ENCODE measurements at places on chromosomes 4 and X. TPM values are rescaled to one million over a fixed set of nuclear protein-coding genes. Genes with fewer than 3 reads are reported as not detected.

The CHST7 gene
- 4.2 TPM for total RNA-seq

The ZC4H2 gene
- 7.5 TPM for total RNA-seq

The RADX gene
- total RNA-seq, result 18.8 TPM

- no peak for DNase-seq
Observed at GRCh38 chrX:35023683-35024082, 81.1 kb downstream of the FAM47B start.

GRCh38 chr4:184896868-184897715 lies 71.3 kb upstream of the ACSL1 start:
- DNase-seq, result peak; percentile 7

GRCh38 chr4:173288698-173289352 lies 45.3 kb downstream of the HMGB2 start:
- no peak for DNase-seq

DNA sequence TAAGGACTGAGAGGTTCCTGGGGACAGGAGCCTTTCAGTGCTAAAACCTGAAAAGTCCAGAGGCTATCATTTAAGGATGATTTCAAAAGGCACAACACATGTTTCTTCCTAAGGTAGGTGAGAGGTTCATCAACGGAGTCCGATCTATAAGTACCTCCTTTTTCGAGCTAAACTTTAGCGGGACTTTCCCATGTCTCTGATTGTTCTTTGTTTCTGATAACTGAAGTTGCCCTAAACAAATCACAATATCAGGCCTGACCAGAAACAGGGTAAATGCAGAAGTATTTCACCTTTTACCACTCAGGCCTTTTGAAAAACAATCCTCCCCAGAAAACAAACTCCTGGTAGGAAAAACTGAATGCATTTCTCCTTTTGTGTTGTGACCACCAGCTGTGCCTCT lies 17.6 kb downstream of the PIR start:
- no peak for DNase-seq

- no peak for DNase-seq
Observed at GRCh38 chr4:89099034-89099433, 12.3 kb upstream of the TIGD2 start.

DNA sequence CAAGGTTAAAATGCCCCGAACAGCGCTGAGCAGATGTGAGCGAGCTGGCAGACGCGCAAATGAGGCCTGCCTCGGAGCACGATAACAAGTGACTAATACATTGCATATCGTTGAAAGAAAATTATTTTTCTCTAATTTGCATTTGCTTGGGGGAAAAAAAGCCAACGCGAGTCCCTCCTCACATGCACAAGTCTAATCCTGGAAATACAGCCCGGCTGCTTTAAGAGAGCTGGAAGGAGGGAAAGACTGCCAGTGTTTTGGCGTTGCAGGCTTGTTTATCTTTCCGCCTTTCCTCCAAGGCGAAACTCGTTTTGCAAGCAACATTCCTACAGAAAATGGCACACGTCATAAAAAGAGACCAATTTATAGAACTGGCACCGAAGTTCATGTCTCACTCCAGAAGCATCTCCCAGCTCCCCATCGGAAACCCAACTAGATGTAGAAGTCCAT lies 12.6 kb downstream of the BCOR start:
- DNase-seq, result peak; percentile 91

DNA sequence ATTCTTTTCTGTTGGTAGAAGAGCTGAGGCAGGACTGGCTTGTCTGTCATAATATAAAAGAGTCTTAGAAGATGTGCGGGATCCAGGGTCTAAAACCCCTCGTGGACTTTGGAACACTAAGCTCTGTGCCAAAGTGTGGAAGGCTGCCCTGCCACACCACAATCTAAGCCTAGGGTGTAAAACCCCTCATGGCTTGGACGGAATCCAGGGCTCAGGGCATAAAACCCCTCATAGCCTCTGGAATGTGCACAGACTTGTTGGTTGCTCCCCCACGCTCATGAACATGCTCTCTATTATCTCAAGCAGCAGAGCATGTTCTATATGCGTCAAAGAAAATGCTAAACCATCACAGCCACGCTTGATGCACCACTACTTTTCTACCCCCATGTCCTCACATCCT lies 483.6 kb downstream of the GABRG1 start:
- DNase-seq, result no peak

GRCh38 chrX:141673946-141674345 lies 24.6 kb downstream of the SPANXD start:
- DNase-seq, result no peak

GRCh38 chr4:3304831-3305609 lies 12.2 kb downstream of the RGS12 start:
- DNase-seq, result peak; percentile 61

DNA sequence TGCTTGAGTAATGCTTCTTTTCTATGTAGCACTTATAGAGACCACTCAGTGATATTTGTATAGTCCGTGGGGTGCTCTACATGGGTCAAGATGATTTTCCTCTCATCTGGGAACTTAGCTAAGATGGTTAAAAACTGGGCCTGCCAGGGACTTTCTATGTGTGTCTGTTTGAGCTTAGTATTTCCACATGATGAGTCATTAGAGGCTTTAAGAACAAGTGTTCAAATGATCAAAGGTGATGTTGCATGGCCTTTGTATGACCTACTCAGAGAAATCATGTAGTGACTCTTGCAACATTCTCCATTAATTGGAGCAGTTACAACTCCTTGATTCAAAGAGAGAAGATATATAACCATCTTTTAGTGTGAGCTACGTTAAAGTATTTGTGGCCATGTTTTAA lies 1480.5 kb upstream of the IGFBP7 start:
- no peak for DNase-seq

- DNase-seq, result no peak
Observed at GRCh38 chr4:123446865-123447474, 50.4 kb downstream of the SPRY1 start.

DNA sequence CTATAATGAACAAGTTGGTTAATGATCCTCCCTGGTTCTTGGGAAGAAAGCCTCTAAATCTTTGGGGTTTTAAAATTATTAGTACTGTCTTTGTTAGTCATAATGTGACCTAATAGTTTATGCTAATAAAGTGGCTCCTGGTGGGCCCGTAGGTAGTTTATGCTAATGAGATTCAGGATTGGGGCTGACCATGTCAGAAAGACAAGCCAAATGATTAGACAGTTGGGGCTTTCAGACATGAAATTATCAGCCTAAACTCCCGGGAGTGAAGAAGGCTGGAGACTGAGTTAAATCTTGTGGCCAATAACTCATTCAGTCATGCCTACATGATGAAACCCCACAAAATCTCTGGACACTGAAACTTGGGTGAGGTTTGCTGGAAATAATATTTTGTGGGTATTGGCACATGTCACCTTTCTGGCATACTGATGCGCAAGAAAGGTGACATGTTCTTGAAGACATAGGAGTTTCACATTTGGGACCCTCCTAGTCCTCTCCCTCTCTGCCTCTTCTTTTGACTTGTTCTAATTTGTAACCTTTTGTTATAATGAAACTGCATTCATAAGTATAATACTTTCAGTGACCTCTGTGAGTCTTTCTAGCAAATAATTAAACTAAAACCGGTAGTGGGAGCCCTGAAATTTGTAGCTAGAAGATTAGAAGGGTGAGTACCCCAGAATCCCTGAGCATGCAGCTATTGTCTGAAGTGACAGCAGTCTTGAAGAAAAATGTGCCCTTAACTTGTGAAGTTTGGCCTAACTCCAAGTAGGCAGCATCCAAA lies 196.8 kb upstream of the FSTL5 start:
- DNase-seq, result no peak

DNA sequence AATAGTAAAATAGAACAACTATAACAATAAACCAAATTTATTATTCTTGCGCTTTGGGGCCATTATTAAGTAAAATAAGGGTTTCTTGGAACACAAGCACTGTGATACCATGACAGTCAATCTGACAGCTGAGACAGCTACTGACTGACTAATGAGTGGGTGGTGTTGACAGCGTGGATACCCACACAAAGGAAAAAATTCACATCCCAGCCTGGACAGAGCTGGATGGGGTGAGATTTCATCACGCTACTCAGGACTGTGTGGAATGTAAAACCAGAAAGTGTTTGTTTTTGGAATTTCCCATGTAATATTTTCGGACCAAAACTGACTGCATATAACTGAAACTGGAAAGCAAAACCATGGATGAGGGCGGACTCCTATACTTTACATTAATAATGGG lies 48.8 kb downstream of the IGFBP7 start:
- peak; percentile 63 for DNase-seq

GRCh38 chr4:75771607-75772006 lies 47.2 kb downstream of the USO1 start:
- no peak for DNase-seq
